ENCODE measurements at places on chromosomes 11 and 22.

GRCh38 chr11:46649180-46649738, 31.9 kb downstream of the ATG13 start:
- peak; percentile 91 for DNase-seq

GRCh38 chr11:81744336-81745116, 989.1 kb downstream of the FAM181B start:
- DNase-seq = no peak

GRCh38 chr11:111384494-111384893, 5.4 kb upstream of the POU2AF1 start:
- DNase-seq = no peak

GRCh38 chr11:62921201-62921572, at the start of gene CHRM1:
TSS of gene CHRM1 (minus strand) at chr11:62921363. CDS start at chr11:62911100, 10,263 bp downstream.
- DNase-seq = no peak

GRCh38 chr11:46134540-46134939, 13.3 kb upstream of the PHF21A start:
- DNase-seq = no peak

Measured in AG04450 (cell line).